Activated effector memory CD4-positive, alpha-beta T cell treated with anti-CD3 and anti-CD28 coated beads, Interleukin-2, amount 50 U/mL, for 16 hours (primary cell): ENCODE measurements at places on chromosomes 2 and 18.

DNA sequence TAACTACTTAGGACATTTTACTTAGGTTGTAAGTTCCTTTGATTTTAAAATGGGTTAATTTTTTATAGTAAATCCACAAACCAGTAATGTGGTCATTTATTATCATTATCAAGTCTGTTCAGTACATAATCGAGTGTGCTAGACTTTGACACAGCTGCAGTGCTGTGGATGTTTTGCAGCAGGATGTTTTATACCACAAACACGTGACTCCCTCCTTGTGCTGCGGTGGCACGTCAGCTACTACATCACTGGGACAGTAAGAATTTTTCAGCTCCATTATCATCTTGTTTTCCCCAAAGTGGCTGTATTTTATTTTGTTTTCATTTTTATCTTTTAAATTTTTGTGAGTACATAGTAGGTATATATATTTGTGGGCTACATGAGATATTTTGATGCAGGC is 70.0 kb downstream of the ATP9B start:
- peak; percentile 67 for DNase-seq

DNA sequence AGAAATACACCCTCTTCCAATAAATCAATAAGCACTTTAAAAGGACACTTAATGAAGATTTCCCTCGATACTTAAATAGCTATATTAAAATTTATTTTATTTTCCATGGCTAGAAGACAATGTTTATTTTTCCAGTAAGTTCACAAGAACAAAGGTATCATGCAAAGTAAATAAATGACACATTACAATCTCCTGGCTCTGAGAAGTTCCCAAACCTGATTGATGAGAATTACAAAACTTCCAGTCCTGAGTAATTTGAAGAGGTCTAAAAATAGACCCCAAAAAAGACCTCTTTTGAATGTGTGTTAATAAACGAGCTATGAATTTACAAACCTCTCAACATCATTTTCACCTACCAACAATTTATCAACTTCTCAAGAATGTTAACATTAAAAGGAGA is 1.5 kb upstream of the PEX13 start:
- DNase-seq, result no peak

DNA sequence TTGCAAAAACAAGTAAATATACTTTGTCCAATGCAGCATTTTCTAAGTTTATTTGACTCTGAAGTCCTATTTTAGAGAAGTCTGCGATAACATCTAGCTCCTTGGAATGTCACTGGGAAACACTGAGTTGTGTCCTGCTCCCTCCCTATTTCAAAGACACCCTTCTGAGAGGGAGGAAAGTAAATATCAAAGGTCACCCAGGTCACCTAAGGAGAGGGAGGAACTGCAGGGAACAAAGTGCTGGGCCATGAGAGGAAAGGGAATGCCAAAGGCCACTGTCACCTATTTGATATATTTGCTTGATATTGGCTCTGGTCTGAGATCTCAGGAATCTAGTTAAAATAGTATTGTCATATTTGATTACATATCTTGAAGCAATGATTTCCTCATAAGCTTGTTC is 201.3 kb downstream of the GCA start:
- DNase-seq, result no peak

DNA sequence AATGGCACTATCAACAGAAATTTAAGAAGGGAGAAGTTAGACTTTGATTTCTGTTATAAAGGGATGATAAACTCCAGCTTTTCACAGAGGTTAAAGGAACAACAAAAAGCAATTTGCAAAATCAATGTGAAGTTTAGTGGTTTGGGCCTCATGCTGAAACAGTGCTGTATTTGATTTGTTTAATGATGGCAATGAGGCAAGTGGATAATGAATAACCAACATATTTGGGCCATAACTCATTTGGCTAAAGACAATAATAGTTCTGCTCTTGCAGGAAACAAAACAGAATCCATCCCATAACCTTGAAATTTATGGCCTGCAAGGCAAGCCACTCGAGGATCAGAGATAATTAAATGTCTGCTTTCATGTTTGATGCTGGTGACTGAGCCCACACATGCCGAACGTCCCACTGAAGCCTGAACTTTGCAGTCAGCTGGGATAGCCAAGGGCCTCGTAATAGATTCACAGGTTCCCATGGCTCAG is 56.5 kb downstream of the TPGS2 start:
- no peak for DNase-seq

DNA sequence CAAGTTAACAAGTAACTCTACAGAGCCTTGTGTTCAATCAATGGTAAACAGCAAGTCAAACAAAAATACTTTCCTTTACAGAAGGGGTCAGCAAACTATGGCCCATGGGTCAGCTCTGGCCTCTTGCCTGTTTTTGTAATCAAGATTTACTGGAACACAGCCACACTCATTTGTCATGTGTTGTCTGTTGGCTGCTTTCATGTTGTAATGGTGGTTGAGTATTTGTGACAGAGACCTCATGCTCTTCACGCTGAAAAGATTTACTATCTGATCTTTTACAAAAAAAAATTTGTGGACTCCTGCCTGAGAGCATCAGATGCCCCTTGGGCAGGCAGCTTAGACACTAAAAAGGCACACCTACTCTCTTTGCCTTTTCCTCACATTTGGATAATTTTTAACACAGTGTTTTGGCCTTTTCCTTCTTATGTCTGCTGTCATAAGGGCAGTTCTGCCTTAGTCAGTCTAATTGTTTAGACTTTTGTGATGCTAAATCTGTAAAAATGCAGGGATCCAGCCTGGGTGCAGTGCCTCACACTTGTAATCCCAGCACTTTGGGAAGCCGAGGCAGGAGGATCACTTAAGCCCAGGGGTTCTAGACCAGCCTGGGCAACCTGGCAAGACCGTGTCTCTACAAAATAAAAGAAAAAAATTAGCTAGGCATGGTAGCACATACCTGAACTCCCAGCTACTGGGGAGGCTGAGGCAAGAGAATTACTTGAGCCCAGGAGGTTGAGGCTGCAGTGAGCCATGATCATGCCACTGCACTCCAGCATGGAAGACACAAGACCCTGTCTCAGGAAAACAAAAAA is 18.3 kb downstream of the IL1B start:
- DNase-seq, result no peak

DNA sequence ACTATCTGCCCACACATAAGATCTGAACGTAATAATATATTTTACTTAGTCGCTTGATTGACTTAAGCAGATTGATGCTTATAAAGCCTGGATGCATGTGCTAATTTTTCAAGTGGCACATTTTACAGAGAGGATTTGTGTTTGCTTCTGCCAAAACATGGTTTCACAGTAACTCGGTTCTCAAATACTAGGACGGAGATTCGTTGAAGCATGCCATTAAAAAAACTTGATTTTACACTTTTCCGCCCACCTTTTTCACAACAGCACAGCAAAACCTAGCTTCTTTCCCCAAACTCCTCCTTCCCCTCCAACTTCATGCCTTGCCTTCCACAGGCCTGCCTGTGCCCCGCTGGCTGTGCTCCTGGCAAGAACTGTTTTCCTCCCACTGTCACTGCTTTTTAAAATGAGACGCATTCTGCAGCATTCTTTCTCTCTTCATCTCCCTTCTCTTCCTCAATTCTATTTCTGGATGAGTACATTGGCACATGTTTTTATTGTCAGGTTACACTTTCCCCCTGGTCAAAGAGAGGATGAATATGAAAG is 55.1 kb upstream of the LMAN1 start:
- no peak for DNase-seq

DNA sequence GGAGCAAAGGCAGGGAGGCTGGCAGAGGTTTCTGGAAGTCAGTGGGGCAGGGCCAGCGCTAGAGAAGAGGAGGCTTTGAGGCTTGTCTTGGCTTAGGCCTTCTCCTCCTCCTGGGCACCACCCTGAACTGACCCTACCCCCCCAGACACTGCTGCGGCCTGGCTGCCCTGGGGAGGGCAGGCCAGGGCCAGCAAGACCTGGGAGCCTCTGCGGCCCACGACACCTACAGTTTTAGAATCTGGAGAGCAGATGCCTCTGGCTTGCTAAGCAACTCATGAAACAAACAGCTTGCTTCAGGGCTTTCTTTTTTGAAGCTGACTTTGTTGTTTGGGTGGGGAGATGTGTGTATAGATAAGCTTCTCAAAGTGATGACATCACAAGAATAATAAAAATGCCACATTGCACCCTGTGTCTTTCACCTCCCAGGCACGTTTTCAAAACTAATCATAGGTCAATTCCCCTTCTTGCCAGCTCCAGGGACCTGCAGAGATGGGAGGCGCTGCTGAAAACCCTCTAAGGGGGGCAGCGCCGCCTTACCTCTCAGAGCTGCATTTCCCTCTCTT is 46.2 kb upstream of the SMAD7 start:
- DNase-seq, result no peak

GRCh38 chr2:10019602-10020400 is 23.5 kb upstream of the KLF11 start:
- no peak for DNase-seq

- DNase-seq, result no peak
These were observed 135.5 kb downstream of the MYO3B start for GRCh38 chr2:170313347-170313991.

DNA sequence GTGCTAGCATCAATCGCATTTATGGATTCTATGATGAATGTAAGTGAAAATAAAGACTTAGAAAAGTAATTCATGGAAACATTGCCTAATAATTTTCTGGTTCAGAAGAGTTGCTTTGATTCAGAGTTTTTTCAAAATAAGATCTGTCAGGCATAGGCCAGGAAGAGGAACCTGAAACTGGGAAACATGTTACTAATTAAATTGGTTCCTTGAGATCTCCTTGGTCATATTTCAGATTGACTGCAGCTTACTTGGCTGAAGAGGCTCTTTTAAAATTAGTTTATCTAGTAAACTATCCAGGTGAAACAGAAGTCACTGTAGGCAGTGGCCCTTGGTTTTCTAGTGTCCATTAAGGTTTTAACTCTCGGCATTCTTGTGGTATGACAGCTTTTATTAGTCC is 27.4 kb downstream of the PPP1CB start:
- DNase-seq, result no peak

- DNase-seq, result no peak
These were observed 20.8 kb upstream of the CIDEA start for GRCh38 chr18:12233378-12233777.

DNA sequence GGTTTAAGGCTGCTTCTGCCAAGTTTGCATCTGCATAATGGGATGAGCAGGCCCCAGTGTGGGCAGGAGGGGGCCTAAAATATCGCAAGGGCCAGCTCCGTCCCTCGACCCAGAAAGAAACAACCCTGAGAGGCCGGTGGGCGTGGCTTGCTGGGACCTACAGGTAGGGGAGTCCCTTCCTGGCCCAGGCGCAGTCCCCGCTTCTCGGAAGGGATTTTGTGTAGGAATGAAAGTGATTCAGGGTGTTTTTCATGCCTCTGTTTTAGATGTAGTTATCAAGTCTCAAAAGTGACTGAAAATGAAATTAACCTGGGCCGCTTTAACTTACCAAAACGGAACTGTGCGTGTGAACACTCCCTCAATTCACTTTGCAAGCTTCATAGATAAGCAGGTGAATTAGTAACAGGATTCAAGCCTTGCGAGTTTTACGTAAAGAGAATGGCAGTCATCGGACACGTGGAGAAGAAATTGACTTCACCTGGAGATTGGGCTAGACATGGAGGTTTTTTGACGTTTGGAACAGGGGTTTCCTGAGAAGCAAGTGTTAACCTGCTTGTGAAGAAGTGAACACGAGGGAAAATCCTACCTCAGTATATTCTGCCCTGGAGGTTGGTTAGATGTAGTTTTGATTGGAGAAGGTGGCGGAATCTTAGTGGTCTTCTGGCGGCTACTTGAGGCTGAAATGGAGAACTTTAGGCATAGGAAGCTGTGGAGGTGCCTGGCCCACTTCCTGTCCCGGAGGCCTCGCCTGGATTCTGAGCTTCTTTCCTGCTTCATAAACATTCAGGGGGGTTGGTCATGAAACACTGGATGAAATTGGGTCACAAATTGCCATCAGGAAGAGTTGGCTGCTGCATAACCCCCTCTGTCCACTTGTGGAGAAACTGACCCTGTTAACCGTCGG is 1.7 kb downstream of the NCK2 start:
- peak; percentile 95 for DNase-seq

GRCh38 chr18:34729740-34730355 is 19.8 kb downstream of the DTNA start:
- DNase-seq, result no peak

DNA sequence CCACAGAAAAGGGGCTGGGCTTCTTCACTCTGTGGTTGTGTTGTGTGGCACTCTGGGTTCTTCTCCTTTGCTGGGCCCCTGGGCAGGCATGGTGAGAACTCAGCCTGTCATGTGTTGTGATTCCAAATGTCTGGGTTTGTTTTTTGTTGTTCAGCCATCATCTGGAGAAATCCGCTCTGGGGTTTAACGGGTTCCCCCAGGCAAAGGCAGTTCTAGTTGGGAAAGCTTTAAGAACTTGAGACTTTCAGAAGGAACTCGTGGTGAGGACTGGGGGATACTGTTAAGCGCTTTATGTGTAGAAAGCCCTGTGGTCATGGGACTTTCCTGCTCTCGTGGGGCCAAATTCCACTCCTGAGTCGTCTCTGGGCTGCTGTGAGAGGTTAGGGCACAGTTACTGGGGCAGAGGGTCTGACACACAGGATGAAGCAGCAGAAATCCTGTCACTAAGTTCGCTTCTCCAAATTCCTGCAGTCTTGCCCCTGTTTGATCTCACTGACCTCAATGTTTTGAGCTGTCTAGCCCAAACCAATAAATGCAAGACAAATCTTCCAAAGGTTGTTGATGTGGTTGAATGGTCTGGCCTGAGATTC is 87.7 kb downstream of the RAPGEF4 start:
- no peak for DNase-seq
